ENCODE measurements at places on chromosomes 1 and 21.

GRCh38 chr1:157202331-157202730, 64.1 kb upstream of the ETV3 start:
- no peak for DNase-seq

- DNase-seq = no peak
Measured at GRCh38 chr21:34201481-34201858, 128.1 kb downstream of the MRPS6 start.

DNA sequence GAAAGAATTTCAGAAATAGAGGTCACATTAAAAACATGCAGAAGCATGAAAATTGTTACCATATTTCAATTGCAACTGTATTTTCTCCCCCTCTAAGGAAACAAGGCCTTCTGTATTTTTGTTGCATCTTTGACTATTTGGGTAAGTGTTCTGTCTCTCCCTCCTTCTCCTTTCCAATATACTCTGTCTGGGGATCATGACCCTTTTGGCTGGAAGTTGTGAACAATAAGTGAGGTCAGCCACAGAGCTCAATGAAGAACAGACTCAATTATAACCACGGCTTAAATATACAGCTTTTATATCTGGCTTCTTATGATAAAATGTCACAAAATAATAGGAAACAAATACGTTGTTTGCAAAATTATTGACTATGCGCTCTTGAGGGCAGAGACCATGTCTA, 47.1 kb downstream of the SPAG17 start:
- DNase-seq = no peak

- peak; percentile 4 for DNase-seq
Measured at GRCh38 chr1:97138515-97139032, 417.0 kb downstream of the PTBP2 start.

GRCh38 chr1:109732390-109732881, 8.4 kb downstream of the GSTM3 start:
- DNase-seq = no peak

- DNase-seq = no peak
Measured at GRCh38 chr1:43970502-43970901, 692 bp downstream of the DPH2 start.

DNA sequence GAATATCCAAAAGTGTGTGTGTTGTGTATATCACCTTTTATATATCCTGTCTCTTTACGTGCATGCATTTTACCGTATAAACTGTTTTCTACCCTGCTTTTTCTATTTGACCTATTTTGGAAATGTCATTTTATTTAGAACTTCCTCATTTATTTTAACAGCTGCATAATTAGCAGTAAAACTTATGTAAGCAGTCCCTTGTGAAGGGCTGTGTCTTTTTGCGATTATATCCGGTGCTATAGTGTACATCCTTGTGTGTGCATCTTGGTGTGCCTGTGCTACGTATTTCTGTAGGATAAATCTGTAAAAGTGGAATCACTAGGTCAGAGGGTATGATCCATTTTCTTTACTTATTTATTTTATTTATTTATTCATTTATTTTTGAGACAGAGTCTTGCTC, 7.2 kb downstream of the LGALS8 start:
- DNase-seq = no peak

- no peak for DNase-seq
Measured at GRCh38 chr21:33821503-33822322, 93.9 kb downstream of the ATP5PO start.

DNA sequence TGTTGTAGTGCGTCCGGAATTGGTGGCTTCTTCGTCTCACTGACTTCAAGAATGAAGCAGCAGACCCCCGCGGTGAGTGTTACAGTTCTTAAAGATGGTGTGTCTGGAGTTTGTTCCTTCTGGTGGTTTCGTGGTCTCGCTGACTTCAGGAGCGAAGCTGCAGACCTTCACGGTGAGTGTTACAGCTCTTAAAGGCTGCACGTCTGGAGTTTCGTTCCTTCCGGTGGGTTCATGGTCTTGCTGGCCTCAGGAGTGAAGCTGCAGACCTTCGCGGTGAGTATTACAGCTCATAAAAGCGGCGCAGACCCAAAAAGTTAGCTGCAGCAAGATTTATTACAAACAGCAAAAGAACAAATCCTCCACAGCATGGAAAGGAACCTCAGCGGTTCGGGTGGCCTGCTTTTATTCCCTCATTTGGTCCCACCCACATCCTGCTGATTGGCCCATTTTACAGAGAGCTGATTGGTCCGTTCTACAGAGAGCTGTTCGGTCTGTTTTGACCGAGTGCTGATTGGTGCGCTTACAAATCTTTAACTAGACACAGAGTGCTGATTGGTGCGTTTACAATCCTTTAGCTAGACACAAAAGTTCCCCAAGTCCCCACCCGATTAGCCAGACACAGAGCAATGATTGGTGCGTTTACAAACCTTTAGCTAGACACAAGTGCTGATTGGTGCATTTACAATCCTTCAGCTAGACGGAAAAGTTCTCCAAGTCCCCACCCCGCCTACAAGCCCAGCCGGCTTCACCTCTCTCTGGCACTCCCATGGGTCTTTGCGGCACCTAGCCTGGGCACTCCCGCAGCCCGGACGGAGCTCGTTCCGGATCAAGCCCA, 49.6 kb upstream of the KRTAP19-8 start:
- DNase-seq = no peak

DNA sequence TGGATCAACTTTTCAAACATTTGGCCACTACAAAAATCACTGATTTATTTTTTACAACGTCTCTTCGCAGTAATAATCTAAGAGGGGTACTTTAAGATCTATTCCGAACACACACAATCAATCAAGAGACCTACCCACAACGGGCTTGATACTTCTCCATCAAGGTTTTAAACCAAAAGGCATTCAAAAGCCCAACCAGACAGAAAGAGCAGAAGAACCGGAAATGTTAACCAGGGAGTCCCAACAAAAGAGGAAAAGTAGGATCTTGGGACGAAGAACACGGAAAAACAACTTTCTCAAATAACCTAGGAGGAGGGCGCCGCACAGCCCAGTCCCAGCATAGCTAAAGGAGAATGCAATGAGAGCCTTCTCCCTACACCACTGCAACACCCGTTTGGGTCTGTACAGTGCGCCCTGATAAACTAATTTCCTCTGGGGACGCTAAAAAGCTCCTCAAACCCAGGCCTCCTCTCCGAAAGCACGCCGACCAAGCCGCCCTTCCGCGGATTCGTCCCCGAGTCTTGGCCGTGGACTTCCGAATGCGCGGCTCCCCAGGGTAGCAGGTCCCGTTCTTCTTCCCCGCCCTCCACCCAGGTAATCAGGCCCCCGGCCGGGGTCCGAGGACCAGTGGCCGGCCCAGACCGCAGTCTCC, 623 bp downstream of the RPL22 start:
- no peak for DNase-seq

DNA sequence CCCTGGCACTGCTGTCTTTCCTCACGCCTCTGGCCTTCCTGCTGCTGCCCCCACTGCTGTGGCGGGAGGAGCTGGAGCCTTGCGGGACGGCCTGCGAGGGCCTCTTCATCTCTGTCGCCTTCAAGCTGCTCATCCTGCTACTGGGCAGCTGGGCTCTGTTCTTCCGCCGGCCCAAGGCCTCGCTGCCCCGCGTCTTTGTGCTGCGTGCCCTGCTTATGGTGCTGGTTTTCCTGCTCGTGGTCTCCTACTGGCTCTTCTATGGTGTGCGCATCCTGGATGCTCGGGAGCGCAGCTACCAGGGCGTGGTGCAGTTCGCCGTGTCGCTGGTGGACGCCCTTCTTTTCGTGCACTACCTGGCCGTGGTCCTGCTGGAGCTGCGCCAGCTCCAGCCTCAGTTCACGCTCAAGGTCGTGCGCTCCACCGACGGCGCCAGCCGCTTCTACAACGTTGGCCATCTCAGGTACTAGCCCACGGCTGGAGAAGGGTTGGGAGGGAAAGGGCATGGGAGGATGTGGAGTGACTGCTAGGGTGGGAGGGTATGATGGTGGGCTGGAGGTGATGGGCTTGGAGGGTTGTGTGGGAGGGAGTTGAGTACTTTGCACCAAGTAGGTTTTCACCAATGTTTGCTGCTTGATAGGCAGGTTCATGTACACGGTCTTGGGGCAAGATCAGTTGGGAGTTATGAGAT, 18.9 kb downstream of the VANGL2 start:
- DNase-seq = no peak

GRCh38 chr1:87186346-87186745, 142.3 kb upstream of the LMO4 start:
- no peak for DNase-seq

DNA sequence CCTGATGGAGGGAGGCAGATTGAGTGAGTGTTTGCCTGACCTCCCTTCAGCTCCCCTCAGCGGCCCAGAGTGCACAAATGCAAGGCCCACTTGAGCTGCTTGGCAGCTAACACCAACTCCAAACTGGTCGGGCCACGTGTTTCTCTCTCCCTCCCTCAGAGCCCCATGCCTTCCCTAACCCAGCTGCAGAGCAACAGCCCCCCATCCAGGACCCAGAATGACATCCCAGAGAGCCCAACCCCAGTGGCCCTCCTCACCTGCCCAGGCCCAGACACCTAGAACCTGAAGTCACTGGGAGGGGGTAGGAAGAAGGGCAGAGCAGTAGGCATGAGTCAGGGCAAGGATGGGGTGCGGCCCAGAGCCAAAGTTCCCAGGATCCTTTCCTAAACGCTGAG, 789 bp upstream of the S100A14 start:
- DNase-seq = peak; percentile 70

Data from bronchial epithelial cell (primary cell).